IPS DF 6.9 (cell line): ENCODE measurements at places on chromosomes 3 and 15.

GRCh38 chr15:98126326-98127085 is 166.0 kb downstream of the ARRDC4 start:
- no peaks in the 10 kb centered on the region for H3K36me3 ChIP-seq
- no peak overlapping the region for H3K4me3 ChIP-seq
- H3K4me1 ChIP-seq = peaks cover 2% of the 10 kb centered on the region; the same call in 1 of the 2 replicates
- DNase-seq = no peak
- H3K27ac ChIP-seq = no peak overlapping the region
- H3K27me3 ChIP-seq = no peaks in the 10 kb centered on the region

DNA sequence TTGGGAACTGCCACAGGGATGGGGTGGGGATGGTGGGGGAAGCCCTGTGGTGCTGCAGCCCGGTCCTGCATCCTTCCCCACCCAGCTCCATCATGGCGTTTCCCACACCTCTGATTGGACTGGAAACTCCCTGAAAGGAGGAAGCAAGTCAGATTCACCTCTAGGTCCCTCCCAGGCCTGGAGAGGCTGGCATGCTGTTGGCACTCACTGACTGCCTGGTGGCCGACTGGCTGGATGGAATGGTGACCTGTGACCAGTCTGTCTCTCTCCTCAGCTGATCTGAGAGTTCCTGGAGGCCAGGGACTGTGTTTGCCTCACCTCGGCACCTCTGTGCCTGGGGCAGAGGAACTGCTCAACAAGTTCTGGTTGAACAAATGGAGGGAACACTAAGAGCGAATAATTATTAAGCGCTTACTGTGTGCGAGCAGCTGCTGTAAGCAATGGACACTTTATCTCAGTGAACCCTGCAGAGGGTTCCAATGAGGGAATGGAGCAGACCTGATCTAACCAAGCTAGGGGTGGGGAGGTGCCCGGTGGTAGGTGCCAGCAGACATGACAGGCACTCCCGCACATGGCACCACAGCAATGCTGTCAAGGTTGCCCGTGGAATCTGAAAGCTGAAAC is 3.5 kb upstream of the HHATL start:
- H3K27ac ChIP-seq = no peak overlapping the region
- DNase-seq = no peak

DNA sequence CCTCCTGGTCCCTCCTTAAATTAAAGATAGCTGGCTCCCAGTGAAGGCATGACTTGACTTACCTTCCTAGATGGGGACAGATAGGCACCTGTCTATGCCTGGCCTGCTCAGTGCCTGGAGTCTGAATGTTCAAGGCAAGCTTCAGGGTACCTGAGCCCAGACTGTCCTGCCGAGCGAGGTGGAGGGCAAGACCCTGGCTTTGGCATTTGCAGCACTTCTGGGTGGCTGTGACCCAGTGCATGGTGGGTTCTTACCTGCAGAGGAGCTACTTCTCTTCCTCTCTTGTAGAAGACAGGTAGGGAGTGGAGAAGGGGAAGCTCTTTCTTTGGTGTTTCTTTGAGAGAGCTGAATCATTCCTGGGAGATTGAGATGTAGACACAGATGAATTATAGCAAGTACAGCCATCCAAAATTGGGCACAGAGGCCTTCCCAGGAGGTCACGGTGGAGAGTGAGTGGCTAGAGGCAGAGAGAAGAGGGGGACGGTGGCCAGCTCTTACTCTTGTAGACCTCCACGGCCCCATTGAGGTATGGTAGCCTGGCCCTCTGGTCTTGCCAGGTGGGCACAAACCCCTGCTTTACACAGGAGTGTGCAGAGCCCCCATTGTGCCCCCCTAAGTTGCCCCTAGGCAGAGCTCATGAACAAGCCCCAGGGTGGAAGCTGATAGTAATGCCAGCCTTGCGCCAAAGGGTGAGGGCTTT is 402.5 kb upstream of the TPM1 start:
- H3K36me3 ChIP-seq = no peaks in the 10 kb centered on the region
- H3K4me1 ChIP-seq = peaks cover 3% of the 10 kb centered on the region; the same call in 1 of the 2 replicates
- no peak overlapping the region for H3K27ac ChIP-seq

DNA sequence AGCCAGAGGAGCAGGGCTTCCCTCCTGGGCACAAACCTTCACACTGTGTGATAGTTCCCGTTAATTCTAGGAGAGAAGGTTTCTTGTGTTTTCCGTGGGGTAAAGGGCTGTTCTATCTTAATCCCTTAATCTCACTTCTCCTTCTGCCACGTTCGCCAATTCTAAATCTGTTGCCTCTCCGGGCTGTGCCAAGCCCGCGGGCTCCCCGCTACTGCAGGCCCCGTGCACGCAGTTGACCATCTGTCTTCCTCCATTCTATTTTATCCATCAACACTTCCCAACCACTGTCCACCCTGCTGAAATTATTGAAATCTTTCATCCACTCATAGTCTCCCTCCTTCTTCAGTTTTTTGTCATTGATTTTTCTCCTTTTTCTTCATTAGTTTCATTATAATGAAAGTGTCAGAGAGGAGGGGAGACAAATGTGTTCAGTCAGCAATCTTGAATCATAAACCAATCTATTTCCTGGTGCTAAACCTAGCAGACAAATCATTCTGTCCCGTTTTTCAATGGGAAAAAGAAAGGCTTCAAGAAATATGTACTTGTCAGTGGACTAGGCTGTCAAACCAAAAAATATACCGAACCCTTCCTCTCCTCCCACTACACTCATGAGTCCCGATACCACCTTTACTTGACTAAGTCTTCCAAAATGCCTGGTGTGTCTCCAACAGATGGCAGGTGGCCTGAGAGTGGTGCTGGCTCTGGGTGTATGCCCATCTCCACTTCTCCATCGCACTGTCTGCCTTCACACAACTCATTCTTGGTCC is 39.6 kb downstream of the SLCO2A1 start:
- H3K4me1 ChIP-seq = peaks cover 6% of the 10 kb centered on the region
- no peak overlapping the region for H3K27ac ChIP-seq
- no peaks in the 10 kb centered on the region for H3K36me3 ChIP-seq
- DNase-seq = no peak
- no peak overlapping the region for H3K4me3 ChIP-seq

DNA sequence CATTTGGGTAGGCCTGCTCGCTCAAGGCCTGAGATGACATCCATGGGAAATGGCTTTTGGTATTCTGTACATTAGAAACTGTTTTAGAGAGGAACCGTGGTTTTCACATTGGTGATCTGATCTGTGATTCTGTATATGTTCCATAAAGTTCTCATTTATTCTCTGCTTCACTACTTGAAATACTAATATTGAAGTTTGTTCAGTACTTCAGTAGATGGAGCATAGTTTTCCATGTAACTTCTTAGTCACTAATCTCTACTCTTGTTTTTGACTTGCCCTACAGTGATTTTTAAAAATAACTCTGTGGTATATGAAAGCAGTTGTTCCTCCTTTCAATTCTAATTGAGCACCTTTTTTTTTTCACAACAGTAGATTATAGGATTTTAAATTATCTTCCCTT is 66.5 kb downstream of the MBNL1 start:
- no peak overlapping the region for H3K27ac ChIP-seq
- no peak overlapping the region for H3K4me3 ChIP-seq
- no peaks in the 10 kb centered on the region for H3K36me3 ChIP-seq
- H3K4me1 ChIP-seq = no peaks in the 10 kb centered on the region

- H3K36me3 ChIP-seq = no peaks in the 10 kb centered on the region
- no peaks in the 10 kb centered on the region for H3K27me3 ChIP-seq
- H3K4me3 ChIP-seq = no peak overlapping the region
- H3K27ac ChIP-seq = no peak overlapping the region
- DNase-seq = no peak
Measured at GRCh38 chr15:70259028-70259424, 161.3 kb upstream of the TLE3 start.

DNA sequence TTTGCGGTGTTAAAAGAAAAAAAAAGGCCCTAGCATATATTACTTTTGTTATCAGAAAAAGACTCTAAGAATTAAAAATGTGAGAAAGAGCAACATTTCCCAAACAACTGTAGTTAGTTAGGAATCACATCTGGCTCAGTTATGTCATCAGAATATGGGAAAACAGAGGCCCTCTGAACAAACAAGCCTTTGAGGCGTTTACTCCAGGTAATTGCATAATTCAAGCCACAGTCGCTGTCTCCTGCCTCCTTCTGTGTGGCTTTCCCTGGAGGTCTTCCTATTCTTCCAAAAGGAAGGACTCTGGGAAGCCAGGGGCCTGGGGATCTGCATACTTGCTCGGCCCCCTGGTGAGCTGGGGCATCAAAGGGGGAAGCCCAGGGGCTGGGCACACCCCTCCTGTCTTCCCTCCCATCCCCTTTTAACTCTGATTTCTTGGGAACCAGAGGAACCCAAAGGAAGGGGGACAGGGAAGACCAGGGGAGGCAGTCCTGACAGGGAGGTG is 3.7 kb upstream of the FAM107A start:
- H3K27ac ChIP-seq = no peak overlapping the region
- H3K27me3 ChIP-seq = peaks cover 8% of the 10 kb centered on the region
- H3K36me3 ChIP-seq = no peaks in the 10 kb centered on the region

GRCh38 chr3:15440891-15441290 is 13.5 kb downstream of the EAF1 start:
- H3K27ac ChIP-seq = no peak overlapping the region
- H3K4me1 ChIP-seq = no peaks in the 10 kb centered on the region
- H3K36me3 ChIP-seq = peaks cover 21% of the 10 kb centered on the region; the same call in 1 of the 2 replicates

- H3K4me3 ChIP-seq = no peak overlapping the region
- H3K36me3 ChIP-seq = no peaks in the 10 kb centered on the region
- H3K27ac ChIP-seq = no peak overlapping the region
Measured at GRCh38 chr3:127461286-127461910, 129.1 kb downstream of the TPRA1 start.

DNA sequence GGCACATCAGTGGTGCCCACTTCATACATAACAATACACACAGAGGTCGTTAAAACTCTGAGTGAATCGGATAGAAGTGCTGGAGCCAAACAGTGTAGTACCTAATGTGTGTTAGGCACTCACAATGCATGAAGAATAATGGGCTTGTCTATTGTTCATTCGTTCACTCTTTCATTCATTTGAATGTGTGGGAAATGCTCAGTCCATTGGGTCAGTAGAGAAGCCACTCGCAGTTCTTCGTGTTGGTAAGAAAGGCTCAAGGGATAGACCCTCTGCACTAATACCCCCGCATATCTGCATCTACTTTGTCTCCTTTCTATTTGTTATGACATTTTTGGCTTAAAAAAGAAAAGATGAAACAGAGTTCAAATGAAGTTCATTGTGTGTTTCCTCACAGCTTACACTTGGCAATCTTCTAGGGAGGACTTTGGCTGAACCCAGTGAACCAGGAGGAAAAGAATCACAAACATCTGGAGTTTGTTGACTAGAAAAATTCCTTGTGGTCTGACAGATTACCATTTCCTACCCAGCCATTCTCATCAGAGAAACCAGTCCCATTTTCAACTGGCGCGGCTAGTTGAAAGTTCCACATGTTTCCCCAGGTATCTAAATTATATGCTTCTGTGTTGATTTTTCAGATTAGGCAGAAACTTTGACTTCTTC is 32.8 kb upstream of the MFSD1 start:
- DNase-seq = no peak
- no peaks in the 10 kb centered on the region for H3K27me3 ChIP-seq
- no peak overlapping the region for H3K27ac ChIP-seq
- no peak overlapping the region for H3K4me3 ChIP-seq
- no peaks in the 10 kb centered on the region for H3K36me3 ChIP-seq

GRCh38 chr3:80355144-80355543 is 587.3 kb upstream of the ROBO1 start:
- H3K4me3 ChIP-seq = no peak overlapping the region
- H3K27me3 ChIP-seq = no peaks in the 10 kb centered on the region
- H3K4me1 ChIP-seq = no peaks in the 10 kb centered on the region
- H3K27ac ChIP-seq = no peak overlapping the region
- no peak for DNase-seq

- H3K4me1 ChIP-seq = no peaks in the 10 kb centered on the region
- H3K27me3 ChIP-seq = no peaks in the 10 kb centered on the region
- no peak for DNase-seq
- no peak overlapping the region for H3K4me3 ChIP-seq
Measured at GRCh38 chr3:79253704-79254103, 514.1 kb downstream of the ROBO1 start.

GRCh38 chr3:159346271-159346903 is 544.5 kb downstream of the MFSD1 start:
- no peak for DNase-seq
- no peak overlapping the region for H3K27ac ChIP-seq
- H3K4me3 ChIP-seq = no peak overlapping the region
- no peaks in the 10 kb centered on the region for H3K27me3 ChIP-seq
- H3K36me3 ChIP-seq = no peaks in the 10 kb centered on the region

DNA sequence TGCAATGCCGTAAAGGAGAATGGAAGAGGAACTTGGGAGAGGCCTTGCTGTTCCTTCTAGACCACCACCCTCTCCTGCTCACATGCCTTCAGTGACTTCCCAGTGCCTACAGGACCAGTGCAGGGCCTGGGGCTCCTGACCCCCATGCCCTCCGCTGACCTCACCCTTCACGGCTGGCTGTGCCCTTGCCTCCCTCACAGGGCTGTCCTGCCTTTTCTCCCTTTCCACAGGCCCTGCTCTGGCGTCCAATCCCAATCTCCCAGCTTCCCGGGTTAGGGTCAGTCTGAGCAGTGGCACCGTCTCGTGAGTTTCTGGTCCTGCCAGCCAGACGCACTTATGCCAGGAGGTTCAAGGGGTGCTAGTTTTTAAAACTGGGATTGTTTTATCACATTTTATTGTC is 110.4 kb downstream of the WNT7A start:
- no peaks in the 10 kb centered on the region for H3K4me1 ChIP-seq
- H3K4me3 ChIP-seq = no peak overlapping the region
- no peaks in the 10 kb centered on the region for H3K36me3 ChIP-seq
- no peaks in the 10 kb centered on the region for H3K27me3 ChIP-seq
- no peak for DNase-seq
- no peak overlapping the region for H3K27ac ChIP-seq

GRCh38 chr15:42729409-42729808 is 7.5 kb downstream of the CDAN1 start:
- H3K4me1 ChIP-seq = peaks cover 2% of the 10 kb centered on the region; the same call in 1 of the 2 replicates
- H3K27ac ChIP-seq = no peak overlapping the region
- H3K36me3 ChIP-seq = peaks cover 29% of the 10 kb centered on the region
- no peak overlapping the region for H3K4me3 ChIP-seq
- H3K27me3 ChIP-seq = no peaks in the 10 kb centered on the region

- no peak overlapping the region for H3K27ac ChIP-seq
- H3K4me3 ChIP-seq = no peak overlapping the region
- no peaks in the 10 kb centered on the region for H3K4me1 ChIP-seq
- H3K27me3 ChIP-seq = no peaks in the 10 kb centered on the region
- no peak for DNase-seq
Measured at GRCh38 chr3:125414669-125415068, 39.5 kb upstream of the ZNF148 start.

DNA sequence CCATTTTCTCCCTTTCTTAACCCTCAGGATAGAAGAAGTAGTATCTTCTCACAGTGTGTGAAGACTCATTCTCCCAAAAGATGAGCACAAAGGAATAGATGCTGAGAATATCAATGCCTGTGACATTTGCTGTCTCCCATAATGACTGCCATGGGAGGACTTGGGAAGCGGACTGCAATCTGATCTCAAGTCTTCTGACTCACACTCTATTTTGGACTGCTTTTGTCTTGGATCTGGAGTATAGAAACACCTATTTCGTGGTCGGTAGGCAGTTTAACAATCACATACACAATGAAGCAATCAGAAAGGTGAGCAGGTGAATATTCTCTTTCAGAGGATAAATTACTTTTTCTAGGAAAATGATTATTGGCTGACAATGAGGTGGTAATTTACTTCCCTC is 852.0 kb downstream of the FHIT start:
- H3K4me3 ChIP-seq = no peak overlapping the region
- H3K27me3 ChIP-seq = no peaks in the 10 kb centered on the region
- H3K4me1 ChIP-seq = no peaks in the 10 kb centered on the region
- no peak for DNase-seq
- no peaks in the 10 kb centered on the region for H3K36me3 ChIP-seq
- no peak overlapping the region for H3K27ac ChIP-seq
